ENCODE measurements at places on chromosomes 13 and 19. TPM values are rescaled to one million over a fixed set of nuclear protein-coding genes. Genes with fewer than 3 reads are reported as not detected.

SIGLEC8 gene
- 0.45 TPM for total RNA-seq

CLC gene
- total RNA-seq, result not detected

SIGLEC6 gene
- not detected for total RNA-seq

STRN4 gene
- 54.1 TPM for total RNA-seq

NANOS2 gene
- total RNA-seq, result not detected

C1QTNF9 gene
- total RNA-seq, result not detected

RNF225 gene
- total RNA-seq, result 0.33 TPM

ZNF17 gene
- total RNA-seq, result 22.2 TPM

DNAJB1 gene
- 50.6 TPM for total RNA-seq

EXOC3L2 gene
- 2.1 TPM for total RNA-seq

ACP5 gene
- total RNA-seq, result 8.4 TPM

FGF21 gene
- total RNA-seq, result not detected

DPP9 gene
- total RNA-seq, result 32.0 TPM

LIN37 gene
- 8.2 TPM for total RNA-seq

SHISA7 gene
- not detected for total RNA-seq

PTH2 gene
- not detected for total RNA-seq

GNG7 gene
- total RNA-seq, result 6.9 TPM

CBY2 gene
- total RNA-seq, result 0.27 TPM

ATP1A3 gene
- total RNA-seq, result not detected

CCDC70 gene
- total RNA-seq, result not detected

GPC6 gene
- 8.3 TPM for total RNA-seq

Measured in thyroid gland (tissue), 4 donors.